ENCODE measurements at places on chromosomes 12 and 14.

DNA sequence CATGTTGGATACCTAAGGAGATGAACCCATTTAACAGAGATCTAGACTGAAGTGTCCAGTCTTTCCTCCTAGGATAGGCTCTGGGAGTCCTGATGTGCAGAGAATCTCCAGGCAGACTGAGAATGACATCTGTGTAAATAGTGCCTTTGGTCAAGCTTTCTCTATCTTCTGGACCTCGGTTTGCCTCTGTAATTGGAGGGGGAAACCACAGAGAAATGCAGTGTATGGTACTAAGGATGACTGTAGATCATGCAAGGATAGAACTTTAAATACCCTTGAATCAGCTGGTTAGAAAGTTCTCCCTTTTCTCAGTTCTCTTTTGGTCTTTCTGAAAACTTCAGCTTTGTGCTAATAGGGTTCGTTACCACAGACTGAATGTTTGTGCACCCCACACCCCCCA lies 112.2 kb downstream of the PTPN11 start:
- no peak for DNase-seq

DNA sequence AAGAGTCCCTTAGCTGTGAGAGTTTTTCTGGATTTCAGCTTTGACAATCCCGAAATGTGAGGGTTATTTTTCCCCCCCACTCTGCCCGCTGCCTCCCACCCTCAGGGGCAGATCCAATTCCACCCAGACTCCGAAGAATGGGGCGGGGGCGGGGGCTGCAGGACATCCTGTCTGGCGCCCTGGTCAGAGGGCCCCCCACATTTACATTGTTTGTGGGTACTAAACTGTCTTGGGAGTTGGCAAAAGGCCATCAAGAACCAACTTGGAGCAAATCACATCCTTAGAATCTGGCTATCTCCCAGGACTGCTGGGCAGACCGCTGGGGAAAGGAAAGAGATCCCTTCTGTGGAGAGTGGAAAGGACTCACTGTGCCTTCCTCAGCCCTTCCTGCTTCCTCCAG lies 2.4 kb downstream of the EMP1 start:
- no peak for DNase-seq

DNA sequence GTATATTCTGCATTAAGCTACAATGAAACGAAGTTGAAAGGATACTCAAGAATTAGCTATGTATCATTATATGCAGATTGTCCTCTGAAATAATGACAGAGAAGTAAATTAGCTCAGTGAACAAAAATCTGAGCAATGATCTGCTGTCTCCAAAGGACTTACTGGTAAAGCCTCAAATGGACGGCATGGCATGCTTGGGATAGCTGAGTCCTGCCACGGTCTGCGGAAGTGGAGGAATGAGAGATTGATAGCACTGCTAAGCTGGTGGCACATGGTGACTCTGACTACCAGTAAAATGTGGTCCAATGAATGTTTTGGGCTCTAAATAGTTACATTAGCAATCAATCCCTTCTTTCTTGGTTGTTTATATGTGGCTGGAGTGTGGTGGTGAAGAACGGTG lies 3.7 kb upstream of the DENND5B start:
- no peak for DNase-seq

GRCh38 chr12:780750-781379 lies 28.5 kb downstream of the WNK1 start:
- DNase-seq, result no peak

- no peak for DNase-seq
These were observed 120.6 kb downstream of the TGFB3 start for GRCh38 chr14:75861161-75861621.

DNA sequence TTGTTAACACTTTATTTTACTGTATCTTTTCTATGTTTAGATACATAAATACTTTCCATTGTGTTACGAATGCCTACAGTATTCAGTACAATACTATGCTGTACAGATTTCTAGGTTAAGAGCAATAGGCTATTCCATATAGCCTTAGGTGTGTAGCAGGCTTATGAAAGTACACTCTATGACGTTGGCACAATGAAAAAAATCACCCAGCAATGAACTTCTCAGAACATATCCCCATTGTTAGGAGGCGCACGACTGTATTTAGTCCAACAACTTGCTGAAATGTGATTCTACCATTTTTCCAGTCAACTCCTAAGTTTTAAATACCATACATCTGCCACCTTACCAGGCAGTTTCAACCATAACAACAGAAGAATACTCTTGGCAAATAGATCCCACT lies 1.8 kb downstream of the PARP11 start:
- no peak for DNase-seq

GRCh38 chr12:104844123-104844522 lies 114.0 kb downstream of the SLC41A2 start:
- no peak for DNase-seq

- DNase-seq, result no peak
These were observed 58.7 kb downstream of the FUT8 start for GRCh38 chr14:65471038-65471878.

DNA sequence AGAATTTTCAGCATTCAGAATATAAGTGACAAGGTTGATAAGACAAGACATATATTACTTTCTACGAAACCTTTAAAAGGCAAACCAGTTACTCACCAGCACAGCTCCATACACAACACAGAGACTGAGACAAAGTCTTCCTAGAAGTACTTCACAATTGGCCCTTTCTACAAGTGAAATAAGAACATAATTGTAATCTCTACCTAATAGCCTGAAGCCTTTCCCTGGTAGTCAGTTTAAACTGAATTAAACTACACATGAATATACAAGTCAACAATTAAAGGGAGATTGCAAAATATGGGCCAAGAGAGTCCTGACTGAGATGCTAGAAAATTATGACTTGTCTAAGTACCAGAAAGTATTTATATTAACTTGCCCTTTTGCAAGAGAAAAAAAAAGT lies 95.9 kb downstream of the PUS7L start:
- DNase-seq, result no peak

DNA sequence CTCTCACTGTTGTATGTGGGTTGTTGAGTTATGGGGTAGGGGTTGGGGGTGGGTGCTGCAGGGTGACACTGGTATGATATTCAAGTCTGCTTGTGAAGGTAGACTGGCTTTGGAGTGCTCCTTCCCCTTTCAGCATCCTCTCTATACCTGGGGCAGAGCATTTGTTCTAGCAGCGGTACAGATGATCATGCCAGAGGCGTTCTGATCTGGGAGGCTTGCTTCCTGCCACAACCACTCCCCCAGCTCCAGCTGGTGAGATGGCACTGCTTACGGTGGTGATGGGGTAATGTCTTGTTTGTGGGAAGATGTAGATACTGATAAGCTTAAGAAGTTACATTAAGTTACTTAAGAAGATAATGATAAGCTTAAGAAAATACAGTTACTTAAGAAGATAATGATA lies 131.8 kb downstream of the ERC1 start:
- peak; percentile 93 for DNase-seq

GRCh38 chr12:22538311-22538710 lies 6.0 kb downstream of the C2CD5 start:
- no peak for DNase-seq

- DNase-seq, result no peak
These were observed 7.5 kb downstream of the APPL2 start for GRCh38 chr12:105228494-105228893.

DNA sequence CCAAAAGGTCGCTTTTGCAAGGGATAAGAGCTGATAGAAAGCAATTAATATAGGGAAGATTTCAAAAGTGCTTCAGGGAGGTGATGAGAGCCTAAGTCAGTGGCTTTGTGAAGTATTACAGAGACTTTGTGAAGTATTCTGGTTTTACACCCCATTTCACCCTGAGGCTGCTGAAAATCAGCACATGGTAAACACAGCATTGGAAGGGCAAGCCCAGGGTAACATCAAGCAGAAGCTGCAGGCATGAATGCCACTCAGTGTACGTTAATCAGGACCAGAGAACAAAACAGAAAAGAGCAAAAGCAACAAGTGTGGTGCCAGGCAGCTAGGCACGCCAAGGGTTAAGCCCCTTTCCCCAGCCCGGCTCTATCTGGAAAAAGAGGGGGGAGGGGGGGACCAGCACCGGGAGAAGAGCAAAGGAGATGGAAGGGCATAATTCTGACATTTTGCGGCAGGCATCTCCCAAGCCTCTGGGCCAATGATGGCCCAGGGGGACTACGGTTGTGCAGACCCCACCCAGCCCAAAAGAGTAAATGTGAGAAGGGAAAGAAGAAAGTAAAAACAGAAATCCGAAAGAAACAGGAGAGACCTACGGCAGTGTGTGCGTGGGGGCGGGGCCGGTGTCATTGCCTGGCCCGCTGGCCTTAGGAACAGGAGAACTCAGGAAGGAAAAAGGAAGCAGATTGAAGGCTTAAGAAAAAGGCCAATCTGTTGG lies 58.9 kb downstream of the DHRS2 start:
- DNase-seq, result no peak

- peak; percentile 53 for DNase-seq
These were observed 34.9 kb downstream of the KRT80 start for GRCh38 chr12:52156757-52157565.

DNA sequence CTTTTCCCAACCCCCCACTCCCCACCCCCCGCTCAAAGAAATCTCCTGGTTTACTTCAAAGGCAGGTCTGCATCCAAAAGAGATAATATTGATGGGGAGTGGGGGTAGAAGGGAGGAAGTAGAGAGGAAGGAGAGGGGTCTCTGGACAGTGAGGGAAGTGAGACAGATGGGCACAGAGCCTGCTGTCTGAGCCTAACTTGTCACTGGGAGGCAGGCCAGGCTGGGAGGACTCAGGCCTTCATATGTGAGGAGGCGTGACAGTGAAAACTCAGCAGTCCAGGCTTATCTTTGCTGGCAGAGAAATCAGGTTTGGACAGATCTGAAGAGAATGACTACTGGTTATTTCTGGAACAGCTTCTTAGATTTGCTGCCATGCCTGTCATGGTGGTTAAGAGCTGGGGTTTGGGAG lies 192.3 kb downstream of the NUAK1 start:
- no peak for DNase-seq

- no peak for DNase-seq
These were observed 62.6 kb downstream of the FBXL14 start for GRCh38 chr12:1531654-1532374.

DNA sequence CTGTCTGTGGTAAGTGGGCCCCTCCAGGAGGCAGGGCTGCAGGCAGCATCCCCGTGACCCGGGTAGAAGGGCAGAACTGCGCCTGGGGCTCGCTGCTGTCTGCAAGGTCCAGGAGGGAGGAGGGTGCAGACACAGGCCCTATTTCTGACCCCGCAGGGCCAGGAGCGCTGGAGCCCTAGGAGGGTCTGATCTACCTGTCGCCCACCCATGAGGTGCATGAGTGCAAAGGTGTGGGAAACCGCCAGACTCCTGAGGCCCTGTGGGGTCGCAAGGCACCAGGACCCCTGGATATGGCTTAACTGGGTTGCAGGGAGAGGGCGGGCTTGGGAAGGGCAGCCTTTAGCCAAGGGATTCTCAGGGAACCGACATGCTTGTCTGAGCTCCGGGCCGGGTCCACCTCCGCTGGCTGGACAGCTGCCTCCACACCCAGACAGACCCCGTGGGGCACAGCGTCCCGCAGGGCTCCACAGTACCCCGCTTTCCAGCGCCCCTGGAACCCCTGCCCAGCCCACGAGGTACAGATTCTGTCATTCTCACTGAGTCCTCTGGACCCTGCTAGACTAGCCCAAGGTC lies 72.9 kb upstream of the TSPAN11 start:
- DNase-seq, result no peak

- DNase-seq, result no peak
These were observed 41.3 kb downstream of the CCDC60 start for GRCh38 chr12:119375883-119376190.

DNA sequence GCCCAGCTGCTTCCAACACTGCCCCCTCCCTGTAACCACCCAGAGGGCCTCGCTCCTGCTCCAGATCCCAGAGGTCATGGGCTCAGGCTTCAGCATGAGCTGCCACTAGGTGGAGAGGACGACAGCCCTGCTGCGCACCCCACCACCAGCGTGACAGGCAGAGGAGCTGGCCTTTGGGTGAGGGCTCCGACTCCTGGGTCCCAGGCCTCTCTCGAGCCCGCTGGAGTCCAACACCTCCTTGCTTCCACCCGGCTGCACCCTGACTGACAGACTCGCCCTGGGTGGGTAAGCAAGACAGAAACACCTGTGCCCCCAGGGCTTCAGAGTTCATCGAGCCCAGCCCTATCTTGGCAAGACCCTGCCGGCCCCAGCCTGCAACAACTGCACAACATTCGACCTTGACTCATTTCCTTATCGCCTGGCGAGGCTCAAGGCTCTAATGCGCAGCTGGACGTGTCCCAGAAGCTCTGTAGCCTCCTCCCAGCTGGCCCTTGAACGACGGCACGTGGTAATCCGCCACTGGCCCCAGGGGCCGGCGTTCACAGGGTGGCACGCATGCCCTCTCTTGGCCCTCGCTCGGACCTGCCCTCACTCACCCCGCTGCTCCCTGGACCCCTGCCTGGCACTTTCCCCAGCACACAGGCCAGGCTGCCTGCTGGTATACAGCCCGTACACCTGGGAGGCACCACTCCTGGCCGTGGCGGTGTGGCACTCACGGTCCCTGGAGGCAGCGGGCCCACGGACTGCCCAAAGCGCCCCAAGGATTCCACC lies 28.0 kb downstream of the VPS37B start:
- no peak for DNase-seq

- DNase-seq, result no peak
These were observed 122.8 kb downstream of the TTC7B start for GRCh38 chr14:90693413-90693812.

DNA sequence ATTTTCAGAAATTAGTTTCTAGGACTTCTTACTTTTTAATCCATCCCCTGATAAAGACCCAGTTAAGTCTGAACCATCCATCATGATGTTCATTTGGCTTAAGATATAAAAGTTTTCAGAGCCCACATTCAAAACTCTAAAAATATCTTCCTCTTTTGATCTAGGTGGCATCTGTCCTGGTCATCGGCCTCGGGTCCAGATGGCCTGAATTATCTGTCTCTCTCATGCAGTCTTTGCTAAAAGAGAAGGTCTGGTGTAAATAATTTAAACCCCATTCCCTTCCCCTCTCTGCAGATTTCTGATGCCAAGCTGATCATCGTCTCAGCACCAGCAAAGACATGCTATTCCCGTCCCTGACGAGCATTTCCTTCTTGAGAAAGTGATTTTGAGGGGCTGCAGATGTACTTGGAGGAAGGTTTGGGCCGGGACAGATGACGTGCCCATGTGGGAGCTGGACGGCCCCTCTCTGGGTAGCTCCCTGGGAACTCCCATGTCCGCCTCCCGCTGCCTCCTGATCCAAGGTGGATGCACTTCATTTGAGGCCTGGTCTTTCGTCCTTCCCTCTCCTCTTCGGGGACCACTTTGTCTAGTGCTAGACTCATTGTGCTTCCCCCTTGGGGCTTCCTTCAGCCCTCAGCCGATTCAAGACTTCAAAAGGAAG lies 173.0 kb upstream of the PRMT8 start:
- DNase-seq, result no peak

DNA sequence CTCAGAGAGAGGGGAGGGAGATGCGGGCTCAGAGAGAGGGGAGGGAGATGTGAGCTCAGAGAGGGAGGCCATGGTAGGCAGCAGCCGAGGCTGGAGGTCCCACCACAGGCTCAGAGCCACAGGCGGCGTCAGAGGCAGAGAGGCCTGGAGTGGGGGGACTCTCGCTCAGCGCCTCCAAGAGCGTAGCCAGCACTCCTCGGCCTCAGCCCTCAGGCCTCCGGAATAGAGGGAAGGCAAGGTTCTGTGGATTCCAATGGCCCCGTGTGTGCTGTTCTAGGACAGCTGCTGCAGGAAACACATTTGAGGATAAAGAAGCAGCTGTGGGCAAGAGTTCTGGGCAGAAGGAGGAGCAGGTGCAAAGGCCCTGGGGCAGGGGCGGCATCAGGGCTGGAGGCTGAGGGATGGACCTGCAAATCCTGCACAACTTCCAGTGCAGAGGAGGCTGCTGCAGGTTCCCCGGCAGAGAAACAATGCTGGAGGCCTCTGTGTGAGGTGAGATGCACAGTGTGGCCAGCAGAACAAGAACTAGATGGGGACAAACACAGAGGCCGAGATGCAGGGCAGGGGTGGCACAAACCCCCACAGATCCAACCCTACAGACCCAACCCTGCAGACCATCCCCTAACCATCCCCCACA lies 59.1 kb upstream of the GALNT9 start:
- DNase-seq, result no peak

All from T-helper 2 cell (primary cell).